ENCODE measurements at places on chromosomes 11 and 22.

GRCh38 chr11:132006884-132007580 is 636.6 kb downstream of the NTM start:
- no peak for DNase-seq

- DNase-seq: no peak
Measured at GRCh38 chr11:83611031-83611430, 324.9 kb upstream of the CCDC90B start.

GRCh38 chr11:44645827-44646226 is 80.4 kb downstream of the CD82 start:
- no peak for DNase-seq

GRCh38 chr11:26073646-26074045 is 258.3 kb upstream of the ANO3 start:
- DNase-seq: no peak

- no peak for DNase-seq
Measured at GRCh38 chr11:381501-382072, 12.3 kb downstream of the B4GALNT4 start.

- no peak for DNase-seq
Measured at GRCh38 chr11:27610280-27610679, 90.0 kb downstream of the BDNF start.
